ENCODE measurements at places on chromosomes 6 and 20.

DNA sequence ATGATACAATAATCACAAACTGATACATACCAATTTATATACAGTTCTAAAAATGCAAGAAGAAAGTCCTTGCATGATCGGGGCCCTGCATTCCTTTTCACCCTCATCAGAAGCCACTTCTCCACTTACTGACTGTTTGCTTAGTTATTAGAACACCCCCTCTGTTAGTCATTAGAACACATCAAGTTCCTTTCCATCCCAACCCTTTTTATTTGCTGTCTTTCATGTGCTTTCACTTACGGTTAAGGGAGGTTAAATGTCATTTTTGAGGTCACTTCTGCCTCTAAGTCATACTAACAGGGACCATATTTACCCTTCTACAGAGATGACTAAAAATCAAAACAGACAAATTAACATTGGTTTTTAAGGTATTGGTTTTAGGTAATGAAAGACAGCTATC lies 149.1 kb downstream of the LMBRD1 start:
- DNase-seq: no peak

DNA sequence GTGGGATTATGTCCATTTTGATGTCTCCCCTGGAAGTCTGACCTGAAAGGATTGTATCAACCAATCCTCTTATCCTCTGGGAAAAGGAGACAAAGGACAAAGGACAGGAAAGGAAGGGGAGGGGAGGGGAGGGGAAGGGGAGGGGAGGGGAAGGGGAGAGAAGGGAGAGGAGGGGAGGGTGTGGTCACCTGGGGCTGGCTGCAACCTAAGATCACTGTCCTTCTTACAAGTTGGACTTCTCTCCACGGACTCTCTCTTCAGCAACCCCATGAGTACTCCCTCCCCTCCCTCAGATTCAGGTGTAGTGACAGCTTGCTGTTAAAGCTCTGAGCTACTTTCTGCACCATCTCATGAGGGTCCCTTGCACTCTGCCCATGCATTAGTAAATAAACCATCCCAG lies 58.9 kb upstream of the KLHL31 start:
- no peak for DNase-seq

DNA sequence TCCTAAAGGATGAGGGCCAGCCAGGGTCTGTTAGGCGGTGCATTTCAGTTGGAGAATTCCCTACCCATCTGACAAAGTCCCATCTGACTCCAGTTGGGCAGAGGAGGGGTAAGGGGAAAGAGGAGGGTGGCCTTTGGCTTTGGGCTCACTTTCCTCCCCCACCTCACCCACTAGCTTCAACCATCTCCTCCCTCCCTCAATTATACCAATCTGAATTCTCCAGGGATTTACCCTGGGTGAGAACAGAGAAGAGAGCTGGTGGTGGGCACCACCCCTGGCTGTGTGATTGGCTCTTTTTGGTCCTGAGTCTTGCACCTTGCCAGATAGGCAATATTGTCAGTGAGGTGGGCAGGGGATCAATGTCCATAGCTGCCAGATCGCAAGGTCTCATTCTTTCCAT lies 3.2 kb downstream of the HMGA1 start:
- no peak for DNase-seq

DNA sequence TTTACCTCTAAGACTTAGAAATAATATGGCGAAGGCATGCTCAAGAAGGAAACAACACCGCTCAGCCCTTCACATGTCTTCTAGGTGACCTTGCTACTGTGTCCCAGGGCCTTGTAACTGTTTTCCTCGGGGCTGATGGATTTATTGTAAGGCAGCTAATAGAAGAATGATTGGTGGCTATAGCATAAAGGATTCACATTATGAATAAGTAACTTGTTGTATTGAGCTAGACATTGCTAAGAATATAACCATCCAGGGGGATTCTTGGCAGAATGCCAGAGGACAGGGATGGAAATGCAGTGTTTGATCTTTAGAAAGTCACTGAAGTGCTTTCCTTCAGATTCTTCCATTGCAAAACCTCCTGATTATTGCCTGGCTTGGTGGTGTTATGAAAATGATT lies 54.9 kb downstream of the PLEKHG1 start:
- DNase-seq: no peak
